Uterine smooth muscle cell (primary cell): ENCODE measurements at places on chromosomes 6 and 20. TPM values are rescaled to one million over a fixed set of nuclear protein-coding genes. Genes with fewer than 3 reads are reported as not detected.

Gene NOX3
- total RNA-seq: not detected in 2 replicates

Gene TINAG
- not detected in 2 replicates for total RNA-seq

Gene NDRG3
- 19.5 and 20.1 TPM in 2 replicates for total RNA-seq

Gene NCOA6
- 7.0 and 9.6 TPM in 2 replicates for total RNA-seq

Gene RIN2
- total RNA-seq: 54.7 and 58.7 TPM in 2 replicates

Gene PACRG
- 0.25 and 0.33 TPM in 2 replicates for total RNA-seq

Gene STK35
- total RNA-seq: 24.2 and 29.0 TPM in 2 replicates
